Jurkat, Clone E6-1 (cell line): ENCODE measurements at places on chromosomes 13 and 19.
A peak's percentile ranks its signal among the peaks of the same experiment; 100 is the strongest.

- DNase-seq = no peak
Measured at GRCh38 chr19:29483641-29483920, 42.2 kb upstream of the VSTM2B start.

DNA sequence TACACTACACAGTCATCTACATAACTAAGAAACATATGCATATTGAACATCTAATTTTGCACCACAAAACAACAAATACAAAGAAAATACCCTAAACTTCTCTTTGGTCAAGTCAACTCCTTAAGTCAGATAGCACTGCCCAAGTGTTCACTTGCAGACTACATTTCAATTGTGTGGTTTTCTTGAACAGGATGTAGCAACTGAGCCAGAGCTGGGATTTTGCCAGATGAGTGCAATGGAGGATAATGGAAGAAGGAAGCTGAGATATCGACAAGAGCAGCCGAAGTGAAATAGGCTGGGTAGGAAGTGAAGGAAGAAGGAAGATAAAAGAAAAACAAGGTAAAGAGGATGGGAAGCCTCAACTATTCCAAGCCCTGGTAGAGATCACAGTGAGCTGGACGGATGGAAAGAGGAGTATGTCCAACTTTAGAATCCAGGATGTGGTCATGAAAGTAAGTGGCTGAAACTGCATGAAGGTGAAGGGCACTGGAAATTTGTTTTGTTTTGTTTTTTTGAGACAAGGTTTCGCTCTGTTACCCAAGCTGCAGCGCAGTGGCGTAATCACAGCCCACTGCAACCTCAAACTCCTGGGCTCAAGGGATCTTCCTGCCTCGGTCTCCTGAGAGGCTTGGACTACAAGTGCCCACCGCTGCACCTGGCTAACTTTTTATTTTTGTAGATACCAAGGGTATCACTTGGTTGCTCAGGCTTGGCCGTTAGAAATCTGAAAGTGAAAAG, 15.0 kb downstream of the NUFIP1 start:
- no peak for DNase-seq

DNA sequence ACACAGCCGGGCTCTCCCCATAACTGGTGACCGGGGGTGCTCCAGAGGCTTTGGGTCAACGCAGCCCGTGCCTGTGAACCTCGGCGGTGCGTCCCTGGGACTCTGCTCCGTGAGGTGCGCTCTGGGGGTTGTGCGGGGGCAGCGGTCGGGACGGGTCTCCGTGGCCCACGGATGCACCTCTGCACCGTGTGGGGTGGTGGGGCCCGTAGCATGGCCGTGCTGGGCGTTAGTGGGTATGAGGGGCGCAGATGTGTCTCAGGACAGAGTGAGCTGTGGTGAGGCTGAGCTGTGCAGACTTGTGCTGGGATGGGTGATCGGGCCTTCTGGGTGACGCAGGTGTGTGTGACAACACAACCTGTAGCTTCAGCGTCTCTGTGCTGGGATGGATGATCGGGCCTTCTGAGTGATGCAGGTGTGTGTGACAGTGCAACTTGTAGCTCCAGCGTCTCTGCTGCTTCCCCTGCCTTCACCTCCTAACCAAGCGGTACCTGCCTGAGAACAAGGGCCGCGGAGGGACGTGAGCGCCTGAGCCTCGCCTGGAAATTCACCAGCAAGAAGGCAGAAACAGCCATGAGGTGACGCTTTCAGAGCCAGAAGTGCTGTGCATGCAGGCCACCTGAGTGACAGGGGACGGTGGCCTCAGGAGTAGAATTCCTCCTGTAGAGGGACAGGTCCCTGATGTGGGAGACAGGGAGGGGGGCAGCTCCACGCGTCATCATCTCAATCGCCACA, 599 bp downstream of the ZNF331 start:
- no peak for DNase-seq

GRCh38 chr19:57830071-57830602, at the start of gene ZNF587B:
ZNF587B (plus strand) TSS chr19:57830299; CDS start chr19:57830529, 230 bp downstream.
- no peak for DNase-seq

DNA sequence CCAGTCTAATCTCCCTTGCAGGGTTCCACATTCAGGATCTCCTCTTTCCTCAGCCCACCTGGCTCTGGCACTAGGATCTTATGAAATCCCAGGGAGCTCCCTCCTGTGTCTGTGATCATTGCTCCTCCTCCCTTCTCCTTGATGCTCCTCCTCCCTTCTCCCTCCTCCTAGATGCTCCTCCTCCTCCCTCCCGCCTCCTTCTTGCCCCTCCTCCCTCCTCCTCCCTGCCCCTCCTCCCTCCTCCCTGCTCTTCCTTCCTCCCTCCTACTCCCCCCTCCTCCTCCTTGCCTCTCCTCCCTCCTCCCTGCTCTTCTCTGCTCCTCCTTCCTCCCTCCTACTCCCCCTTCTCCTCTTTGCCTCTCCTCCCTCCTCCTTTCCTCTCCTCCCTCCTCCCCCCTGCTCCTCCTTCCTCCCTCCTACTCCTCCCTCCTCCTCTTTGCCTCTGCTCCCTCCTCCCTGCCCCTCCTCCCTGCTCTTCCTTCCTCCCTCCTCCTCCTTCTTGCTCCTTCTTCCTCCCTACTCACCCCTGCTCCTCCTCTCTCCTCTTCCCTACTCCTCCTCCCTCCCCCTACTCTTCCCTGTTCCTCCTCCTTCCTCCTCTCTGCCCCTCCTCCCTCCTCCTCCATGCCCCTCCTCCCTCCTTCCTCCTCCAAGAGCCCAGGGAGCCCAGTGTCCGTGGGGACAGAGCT, 14.9 kb upstream of the ZBTB7A start:
- peak; percentile 29 for DNase-seq

- no peak for DNase-seq
Measured at GRCh38 chr19:32339988-32340874, 5.2 kb upstream of the ZNF507 start.

DNA sequence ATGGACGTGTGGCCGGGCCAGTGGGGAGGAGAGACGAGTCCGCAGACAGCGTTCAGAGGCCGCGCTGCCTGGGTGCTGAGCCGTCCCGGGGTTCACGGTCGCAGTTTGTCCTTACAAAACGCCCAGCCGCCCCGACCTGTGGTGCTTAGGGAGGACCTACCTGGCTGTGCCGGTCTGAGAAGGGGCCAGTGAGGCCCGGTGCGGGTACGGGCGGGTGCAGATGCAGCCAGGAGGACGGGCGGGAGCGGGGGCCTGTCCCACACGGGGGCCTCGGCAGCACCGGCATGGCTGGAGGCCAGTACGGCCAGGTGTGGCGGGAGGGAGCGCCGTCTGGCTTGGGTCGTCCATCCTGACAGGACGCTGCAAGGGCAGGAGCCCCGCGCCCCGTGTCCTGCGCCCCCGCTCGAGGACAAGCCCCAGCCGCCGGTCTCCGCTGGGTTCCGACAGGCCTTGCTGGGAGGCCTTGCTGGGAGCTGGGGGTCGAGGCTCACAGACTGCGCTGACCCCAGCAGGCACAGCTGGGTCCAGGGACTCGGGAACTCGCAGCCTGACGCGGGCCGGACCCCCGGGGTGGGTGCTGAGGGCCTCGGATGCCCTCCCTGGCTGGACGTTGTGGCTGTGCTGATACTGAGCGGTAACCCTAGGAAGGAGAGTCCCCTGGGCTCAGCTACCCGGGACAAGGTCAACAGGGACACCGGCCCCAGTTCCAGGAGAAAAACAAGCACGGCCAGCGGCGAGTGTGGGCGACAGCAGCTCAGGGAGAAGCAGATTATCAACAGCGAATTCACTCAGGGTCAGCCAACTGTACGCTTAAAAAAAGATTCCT, 5.3 kb upstream of the PROZ start:
- no peak for DNase-seq

- no peak for DNase-seq
Measured at GRCh38 chr19:3006075-3006767, 22.9 kb downstream of the TLE2 start.

DNA sequence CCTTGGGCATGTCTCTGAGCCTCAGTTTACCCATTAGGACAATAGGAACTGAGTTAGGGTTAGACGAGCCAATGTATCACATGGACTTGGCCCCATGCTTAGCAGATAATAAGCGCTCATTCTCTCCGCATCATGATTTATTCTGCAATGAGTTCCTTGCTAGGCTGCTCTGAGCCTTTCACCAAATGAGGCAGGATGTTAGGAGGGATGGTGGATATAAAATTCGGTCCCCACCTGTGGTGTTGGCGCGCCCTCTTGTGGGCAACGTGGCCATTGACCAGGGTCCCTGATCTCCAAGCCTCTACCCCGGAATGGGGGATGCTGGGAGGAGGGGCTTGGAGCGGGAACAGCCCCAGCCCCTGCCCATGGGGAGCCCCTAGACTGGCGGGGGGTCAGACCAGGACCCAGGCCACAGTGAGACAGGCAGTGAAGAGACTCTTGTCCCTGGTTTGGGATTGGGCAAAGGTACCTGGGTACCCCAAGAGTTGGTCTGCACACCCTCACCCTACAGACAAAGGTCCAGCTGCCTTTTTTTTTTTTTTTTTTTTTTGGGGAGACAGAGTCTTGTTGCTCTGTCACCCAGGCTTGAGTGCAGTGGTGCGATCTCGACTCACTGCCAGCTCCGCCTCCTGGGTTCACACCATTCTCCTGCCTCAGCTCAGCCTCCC, 43.9 kb downstream of the CERS4 start:
- DNase-seq = peak; percentile 70

DNA sequence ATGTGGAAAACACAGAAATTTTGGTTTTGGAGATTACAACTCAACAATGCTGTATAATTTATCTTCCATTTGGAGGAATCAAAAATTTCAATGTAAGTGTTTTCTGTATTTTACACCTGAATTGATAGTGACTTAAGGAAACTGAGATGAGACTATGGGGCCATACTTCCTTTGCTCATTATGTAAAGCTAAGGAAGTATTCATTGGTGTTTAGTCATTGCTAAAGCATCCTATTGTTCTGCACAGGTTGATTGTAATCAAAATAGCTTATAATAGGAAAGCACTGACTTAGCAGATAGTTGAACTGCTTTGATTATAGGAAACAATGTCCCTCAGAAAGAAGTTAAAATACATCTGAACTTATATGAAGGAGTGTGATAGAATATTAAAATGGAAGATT, 244.4 kb upstream of the SLITRK5 start:
- DNase-seq = no peak

- no peak for DNase-seq
Measured at GRCh38 chr13:30435911-30436451, 13.7 kb downstream of the UBE2L5 start.

- DNase-seq = no peak
Measured at GRCh38 chr19:49229416-49229815, 71.8 kb downstream of the TRPM4 start.

- DNase-seq = no peak
Measured at GRCh38 chr19:14030997-14031718, 404 bp upstream of the IL27RA start.

- no peak for DNase-seq
Measured at GRCh38 chr19:42465827-42466280, 23.1 kb upstream of the CXCL17 start.

DNA sequence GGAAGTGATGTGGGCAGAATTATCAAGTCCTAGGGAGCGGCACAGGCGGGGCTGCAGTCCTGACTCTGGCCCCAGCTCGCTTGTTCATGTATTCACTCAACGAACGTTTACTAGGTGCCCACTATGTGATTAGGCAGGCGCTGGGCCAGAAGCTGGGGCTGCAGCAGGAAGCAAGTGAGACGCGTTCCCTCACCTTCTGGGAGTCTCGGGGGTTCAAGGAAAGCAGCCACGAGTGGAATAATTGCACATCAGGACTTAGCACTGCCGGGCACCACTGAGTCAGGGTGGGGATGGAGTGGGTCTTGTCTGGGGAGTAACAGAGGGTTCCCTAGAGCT, 2.5 kb upstream of the LMTK3 start:
- no peak for DNase-seq

DNA sequence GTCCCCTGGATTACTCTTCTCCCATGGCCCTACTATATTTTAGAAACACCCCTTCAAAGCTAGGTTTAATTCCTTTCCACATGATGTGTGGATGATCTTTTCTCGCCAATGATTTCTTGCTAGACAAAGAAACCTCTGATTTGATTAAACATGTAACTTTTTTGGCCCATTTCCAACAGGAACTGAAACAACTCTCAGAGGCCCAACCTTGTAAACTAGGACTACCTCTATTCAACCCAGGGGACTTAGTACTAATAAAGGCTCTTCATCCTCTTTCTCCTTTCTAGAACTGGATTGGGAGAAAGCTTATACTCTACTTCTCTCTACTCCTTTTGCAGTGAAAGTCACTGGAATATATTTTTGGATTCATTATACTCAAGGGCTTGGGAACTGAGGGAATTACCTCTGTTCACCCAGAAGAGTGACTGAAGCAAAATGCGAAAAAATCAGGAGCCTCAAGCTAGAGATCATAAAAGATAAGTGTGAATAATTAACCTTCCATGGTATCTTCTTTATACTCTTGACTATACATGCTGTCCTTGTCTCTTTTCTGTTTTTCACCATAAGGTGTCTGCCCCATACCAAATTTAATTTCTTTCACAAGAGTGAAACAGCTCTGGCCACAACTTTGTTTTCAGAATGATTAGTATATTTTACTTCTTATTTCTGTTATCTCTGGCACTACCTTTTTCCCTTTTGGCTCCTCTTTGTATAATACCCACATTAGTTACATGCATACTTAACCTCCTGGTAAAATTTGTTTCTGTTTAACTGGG, 977.6 kb downstream of the SLITRK5 start:
- DNase-seq = no peak

- DNase-seq = no peak
Measured at GRCh38 chr19:292281-292884, 1.2 kb upstream of the PLPP2 start.
